ENCODE measurements at places on chromosomes 6 and 20.

GRCh38 chr20:22312744-22313346 is 271.5 kb downstream of the FOXA2 start:
- DNase-seq: peak; percentile 77
- no peaks in the 10 kb centered on the region for H3K27me3 ChIP-seq
- no peak overlapping the region for H3K4me3 ChIP-seq

GRCh38 chr6:31829633-31830283 is 2.2 kb downstream of the HSPA1B start:
- DNase-seq: peak; percentile 55
- no peaks in the 10 kb centered on the region for H3K4me1 ChIP-seq
- peak overlapping the region; percentile 56 for H3K4me3 ChIP-seq
- no peak overlapping the region for H3K27ac ChIP-seq

DNA sequence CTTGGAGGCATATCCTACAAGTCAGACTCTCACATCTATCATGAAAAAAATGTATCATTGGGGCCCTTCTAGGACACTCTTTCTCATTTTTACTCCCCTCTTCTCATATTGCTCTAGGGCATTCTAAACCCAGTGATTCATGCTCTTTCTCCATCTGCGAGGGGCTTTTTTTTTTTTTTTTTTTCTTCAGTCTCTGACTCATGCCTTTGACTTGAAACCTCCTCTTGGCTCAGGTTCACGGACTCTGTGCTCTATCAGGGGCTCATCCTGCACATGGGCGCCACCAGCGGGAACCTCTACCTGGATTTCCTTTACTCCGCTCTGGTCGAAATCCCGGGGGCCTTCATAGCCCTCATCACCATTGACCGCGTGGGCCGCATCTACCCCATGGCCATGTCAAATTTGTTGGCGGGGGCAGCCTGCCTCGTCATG is 17.8 kb downstream of the SLC22A1 start:
- H3K36me3 ChIP-seq: no peaks in the 10 kb centered on the region
- H3K27me3 ChIP-seq: no peaks in the 10 kb centered on the region
- no peak for DNase-seq
- H3K27ac ChIP-seq: no peak overlapping the region
- H3K4me1 ChIP-seq: no peaks in the 10 kb centered on the region

DNA sequence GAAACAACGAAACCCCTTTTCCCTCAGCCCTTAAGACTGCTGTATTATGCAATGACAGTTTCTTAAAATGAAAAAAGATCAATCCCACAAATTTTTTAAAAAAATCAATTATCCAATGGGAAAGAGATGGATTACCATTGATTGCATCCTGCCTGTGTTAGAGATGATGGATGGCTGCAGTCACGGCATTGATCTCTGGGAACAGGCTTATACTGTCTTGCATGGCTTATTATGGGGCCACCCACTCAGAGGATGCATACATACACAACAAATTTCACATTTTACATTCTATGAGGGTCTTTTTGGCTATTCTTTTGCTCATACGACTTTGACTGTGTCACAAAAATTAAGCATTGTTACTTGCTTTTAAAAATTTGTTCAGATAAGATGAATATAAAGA is 724.3 kb downstream of the HDGFL1 start:
- H3K4me1 ChIP-seq: no peaks in the 10 kb centered on the region
- no peak overlapping the region for H3K27ac ChIP-seq
- no peak for DNase-seq
- no peaks in the 10 kb centered on the region for H3K36me3 ChIP-seq

DNA sequence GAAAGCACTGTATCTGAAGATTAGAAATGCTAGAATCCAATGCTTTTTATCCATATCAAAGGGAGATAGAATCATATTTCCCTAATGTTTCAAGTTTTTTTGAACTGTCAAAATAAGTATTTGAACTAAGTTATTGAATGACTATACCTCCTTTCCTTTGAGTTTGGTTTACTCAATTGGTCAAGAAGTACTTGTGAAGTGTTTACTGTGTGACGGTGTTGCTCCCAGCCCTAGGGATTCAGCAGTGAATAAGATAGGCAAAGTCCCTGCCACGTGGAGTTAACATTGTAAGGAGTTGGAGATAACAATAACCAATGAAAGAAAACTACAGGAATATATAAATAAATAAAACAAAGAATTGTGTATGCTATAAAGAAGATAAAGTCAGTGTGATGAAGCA is 535.9 kb downstream of the FRK start:
- no peaks in the 10 kb centered on the region for H3K4me1 ChIP-seq
- DNase-seq: no peak
- H3K27ac ChIP-seq: no peak overlapping the region
- H3K4me3 ChIP-seq: no peak overlapping the region
- H3K36me3 ChIP-seq: no peaks in the 10 kb centered on the region
- no peaks in the 10 kb centered on the region for H3K27me3 ChIP-seq

- 0 out of 2 replicates have a peak, but pooled peaks cover 4% of the 10 kb centered on the region for H3K4me1 ChIP-seq
- H3K27ac ChIP-seq: no peak overlapping the region
- DNase-seq: no peak
- H3K4me3 ChIP-seq: no peak overlapping the region
Measured at GRCh38 chr6:31723980-31724691, 963 bp downstream of the MPIG6B start.

- no peaks in the 10 kb centered on the region for H3K27me3 ChIP-seq
- no peaks in the 10 kb centered on the region for H3K36me3 ChIP-seq
- no peak overlapping the region for H3K27ac ChIP-seq
- H3K4me3 ChIP-seq: no peak overlapping the region
Measured at GRCh38 chr6:111033628-111034289, 51.9 kb downstream of the RPF2 start.

DNA sequence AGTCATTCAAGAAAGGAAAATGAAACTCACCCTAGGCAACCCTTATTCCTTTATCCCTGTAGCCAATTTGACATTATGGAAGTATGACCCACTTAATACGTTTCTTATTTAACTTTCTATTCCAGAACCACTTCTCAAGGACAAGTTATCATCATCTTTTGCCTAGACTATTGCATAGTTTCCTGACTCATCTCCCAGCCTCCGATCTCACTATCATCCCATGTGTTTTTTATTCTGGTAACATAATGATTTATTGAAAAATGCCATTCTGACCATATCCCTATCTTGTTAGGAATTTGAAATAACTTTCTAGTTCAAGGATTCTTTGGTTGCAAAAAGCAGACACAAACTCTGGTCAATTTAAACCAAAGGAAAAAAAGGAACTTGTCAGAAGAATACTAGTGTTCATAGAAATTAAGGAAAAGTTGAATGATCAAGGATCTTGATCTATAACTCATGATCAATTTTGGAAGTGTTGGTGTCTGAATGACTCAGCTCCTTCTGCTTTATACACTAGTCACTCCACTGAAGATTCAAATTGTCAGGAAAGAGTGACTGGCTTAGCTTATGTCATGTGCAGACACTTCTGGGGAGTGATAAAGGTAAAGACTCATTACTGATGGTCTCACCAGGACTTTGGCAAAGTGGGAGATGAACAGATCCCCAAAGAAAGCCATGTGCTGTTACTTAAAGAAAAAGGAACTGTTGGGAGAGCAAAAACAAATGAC is 8.5 kb upstream of the TINAG start:
- H3K4me3 ChIP-seq: no peak overlapping the region
- no peaks in the 10 kb centered on the region for H3K4me1 ChIP-seq
- no peaks in the 10 kb centered on the region for H3K27me3 ChIP-seq
- no peak overlapping the region for H3K27ac ChIP-seq
